ENCODE measurements at places on chromosomes 11 and 22.

DNA sequence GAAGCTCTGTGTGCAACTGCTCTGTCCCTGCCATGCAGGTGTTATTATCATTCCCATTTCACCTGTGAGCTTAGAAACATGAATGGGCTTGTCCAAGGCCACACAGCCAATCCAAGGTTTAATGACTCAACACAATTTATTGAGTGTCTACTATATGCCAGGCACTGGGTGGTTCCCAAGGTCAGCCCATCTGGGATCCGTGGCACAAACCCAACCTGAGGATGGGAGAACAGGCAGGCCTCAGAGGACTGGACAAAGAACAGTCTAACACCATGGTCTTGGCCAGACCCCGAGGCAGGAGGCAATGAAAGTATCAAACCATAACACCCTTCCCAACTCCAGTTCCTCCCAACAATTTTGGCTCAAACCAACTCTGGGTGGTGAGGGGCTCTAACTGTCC lies 15.7 kb downstream of the SPATA19 start:
- DNase-seq = no peak

DNA sequence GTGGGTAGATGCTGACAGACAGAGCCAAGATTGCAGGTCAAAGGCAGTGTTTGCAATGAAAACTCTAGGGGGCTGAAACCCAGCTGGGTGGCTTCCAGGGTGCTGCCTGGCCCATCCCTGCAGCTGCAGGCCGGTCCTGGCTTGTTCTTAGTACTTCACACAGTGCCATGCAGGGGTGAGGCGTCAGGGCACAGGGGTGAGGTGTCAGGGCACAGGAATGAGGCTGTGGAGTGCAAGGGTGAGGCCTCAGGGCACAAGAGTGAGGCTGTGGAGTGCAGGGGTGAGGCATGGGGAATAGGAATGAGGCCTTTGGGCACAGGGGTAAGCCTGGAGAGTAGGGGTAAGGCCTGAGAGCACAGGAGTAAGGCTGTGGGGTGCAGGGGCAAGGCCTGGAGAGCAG lies 337.6 kb downstream of the TBC1D22A start:
- no peak for DNase-seq

DNA sequence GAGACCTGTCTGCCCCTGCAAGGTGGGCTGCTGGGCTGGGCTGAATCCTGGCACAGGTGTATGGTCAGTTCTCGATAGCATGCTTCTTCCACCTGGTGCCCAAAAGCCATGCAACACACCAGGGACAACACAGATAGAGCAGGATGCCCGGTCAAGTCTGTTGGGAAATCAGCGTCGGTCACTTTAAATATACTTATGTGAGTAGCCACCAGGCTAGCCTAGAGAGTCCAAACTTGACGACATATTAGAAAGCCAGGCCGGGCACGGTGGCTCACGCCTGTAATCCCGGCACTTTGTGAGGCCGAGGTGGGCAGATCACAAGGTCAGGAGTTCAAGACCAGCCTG lies 8.9 kb downstream of the C1QTNF6 start:
- DNase-seq = no peak

DNA sequence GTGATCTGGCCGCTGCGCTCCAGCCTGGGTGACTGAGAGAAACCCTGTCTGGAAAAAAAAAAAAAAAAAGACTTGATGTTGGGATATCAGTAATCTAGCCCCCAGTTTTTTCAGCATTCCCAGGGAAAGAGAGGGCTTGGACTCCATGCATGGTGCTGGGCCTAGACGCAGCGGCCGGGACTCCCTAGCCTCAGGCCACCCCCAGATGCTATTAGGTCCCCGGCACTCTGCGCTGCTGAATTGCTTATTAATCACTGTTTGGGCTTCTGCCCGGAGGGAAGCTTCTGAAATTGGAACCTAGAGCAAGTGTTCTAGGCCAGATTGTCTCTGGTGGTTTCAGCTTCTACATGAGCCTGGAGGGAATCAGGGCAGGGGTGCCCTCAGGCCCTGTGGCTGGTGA lies 39.0 kb downstream of the SLCO2B1 start:
- no peak for DNase-seq

DNA sequence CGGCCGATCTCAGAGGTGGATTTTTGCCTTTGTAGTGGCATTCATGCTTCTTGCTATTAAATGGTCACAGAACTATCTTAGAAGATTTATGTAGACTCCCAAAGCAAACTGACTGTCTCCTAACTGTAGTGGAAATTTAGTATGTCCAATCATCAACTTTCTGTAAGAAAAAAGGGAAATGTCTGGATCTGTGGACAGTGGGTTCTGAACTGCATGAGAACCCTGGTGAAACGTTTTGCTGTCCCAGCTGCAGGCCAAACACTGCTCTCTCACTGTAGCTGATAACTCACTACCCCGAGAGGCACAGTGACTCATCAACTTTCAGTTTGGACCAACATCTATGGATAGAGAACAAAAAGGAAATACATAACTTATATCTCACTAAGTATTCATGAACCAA lies 387.1 kb downstream of the SOX6 start:
- DNase-seq = peak; percentile 82

GRCh38 chr11:69860796-69861445 lies 41.7 kb upstream of the FGF3 start:
- DNase-seq = no peak

DNA sequence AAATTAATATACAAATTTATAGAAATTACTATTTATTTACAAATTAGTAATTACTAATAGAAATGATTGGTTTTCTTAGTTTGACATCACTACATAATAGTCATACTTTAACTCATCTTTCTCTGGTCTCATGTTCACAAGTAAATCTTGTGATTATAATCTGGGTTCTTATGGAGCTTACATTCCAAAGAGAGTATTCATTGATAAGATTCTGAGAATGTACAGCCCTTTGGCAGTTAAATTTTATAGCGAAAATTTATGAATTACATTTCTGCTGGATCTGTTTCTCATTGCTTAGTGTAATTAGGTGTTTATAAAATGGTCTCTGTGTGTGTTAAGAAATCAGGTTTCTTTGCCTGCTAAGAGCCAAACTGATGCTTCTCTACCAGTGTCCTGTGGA lies 175.2 kb downstream of the TMEM135 start:
- no peak for DNase-seq

DNA sequence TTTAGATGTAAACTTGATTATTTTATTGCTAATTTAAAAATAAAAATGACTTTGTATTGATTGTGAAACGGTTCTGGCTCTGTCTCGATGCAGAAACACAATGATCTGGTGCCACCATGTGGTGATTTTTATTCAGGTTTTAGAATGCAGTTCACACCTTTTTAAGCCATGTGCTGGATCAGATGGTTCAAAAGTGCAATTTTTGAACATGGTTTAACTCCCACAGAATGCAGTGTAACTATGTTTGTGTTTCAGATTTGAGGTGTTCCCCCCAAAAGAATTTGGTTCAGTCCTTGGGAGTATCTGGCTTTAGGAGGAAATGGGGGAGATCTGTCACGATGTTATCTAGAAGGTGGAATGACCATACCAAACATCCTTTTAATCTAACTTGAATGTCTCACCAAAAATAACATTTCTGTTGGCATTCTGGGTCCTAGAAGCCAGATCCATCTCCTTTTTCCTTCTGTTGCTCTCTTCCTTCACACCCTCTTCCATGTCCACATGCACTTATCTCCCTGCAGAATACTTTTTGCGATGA lies 7.9 kb downstream of the MRPL16 start:
- DNase-seq = peak; percentile 51

GRCh38 chr11:12214751-12215150 lies 104.4 kb downstream of the MICAL2 start:
- no peak for DNase-seq
